Ureter (tissue), 1 donor: ENCODE measurements at places on chromosomes 1 and 21. TPM values are rescaled to one million over a fixed set of nuclear protein-coding genes. Genes with fewer than 3 reads are reported as not detected.

DNA sequence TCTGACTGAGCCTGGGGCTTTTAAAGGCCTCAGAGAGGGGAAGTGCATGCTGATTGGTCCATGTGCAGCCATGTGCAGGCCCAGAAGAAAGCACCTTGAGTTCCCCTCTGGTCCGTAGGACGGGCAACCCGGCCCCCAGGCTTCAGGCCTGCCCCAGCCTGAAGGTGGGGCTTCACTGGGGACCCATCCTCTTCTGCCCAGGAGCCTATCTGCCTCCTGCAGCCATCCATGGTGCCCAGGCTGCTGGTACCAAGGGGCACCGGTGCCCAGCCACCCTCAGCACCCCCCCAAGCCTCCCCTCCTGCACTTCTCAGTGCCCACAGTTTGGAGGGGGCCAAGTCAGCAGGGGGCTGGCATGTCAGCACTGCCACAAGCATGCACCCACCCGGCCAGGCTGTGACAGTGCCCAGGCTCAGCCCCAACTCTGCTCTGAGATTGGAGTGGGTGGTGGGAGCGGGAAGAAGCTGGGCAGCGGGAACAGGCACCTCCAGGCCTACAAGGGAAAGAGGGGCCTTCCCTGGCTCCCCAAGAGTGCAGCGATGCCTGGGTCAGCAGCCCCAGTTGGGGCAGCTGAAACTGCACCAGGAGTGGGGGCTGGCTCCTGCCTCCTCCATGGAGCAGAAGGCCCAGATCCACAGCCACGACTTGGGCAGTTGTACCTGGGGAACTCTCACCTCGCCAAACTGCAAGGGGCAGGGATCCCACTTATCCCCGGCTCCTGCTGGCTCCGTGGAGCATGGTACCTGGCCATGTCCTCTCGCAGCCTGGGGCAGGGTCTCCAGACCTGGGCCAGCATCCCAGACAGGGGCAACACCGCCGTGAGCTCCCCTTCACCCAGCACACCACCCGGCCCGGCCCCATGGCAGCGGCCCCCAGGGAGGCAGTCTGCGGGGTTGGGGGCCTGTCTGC is 11.7 kb downstream of the COL6A2 start:
- no peak for DNase-seq

- no peak for DNase-seq
Observed at GRCh38 chr1:177984136-177984525, 14.3 kb upstream of the SEC16B start.

GRCh38 chr1:73727036-73727435 is 470.9 kb downstream of the LRRIQ3 start:
- DNase-seq = no peak

The GJA5 gene
- total RNA-seq = 5.0 TPM

The CHI3L2 gene
- 4.6 TPM for total RNA-seq

DNA sequence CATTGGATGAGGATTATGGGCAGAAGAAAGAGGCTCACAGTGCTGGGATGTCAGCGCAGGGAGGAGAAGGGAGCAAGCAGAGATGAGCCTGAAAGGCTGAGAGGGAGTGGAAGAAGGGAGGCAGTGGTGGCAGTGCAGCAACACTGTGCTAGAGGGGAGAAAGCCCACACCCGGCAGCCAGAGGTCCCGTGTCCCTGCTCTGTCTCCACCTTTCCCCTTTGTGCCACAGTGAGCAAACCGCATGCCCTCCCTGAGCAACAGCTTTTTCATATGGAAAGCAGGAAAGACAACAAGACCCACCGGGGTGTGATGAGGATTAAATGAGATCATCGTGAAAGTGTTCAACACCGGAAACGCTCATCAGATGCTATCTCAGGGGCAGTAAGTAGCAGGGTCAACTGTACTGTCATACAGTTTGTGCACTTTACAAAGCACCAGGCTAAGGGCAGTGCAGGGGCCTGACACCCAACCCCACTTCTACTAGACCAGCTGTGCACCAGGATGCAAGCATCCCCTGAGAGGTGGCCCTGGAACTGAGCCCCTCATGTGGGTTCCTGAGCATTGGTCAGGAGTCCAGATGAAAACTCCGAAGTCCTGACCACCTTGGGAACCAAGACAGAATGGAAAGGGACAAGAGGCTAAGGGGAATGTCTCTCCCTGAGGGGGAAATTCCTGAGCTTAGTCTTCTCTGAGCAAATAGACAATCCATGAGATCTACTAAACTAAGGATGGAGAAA is 9.1 kb downstream of the NHLH1 start:
- DNase-seq = no peak

- no peak for DNase-seq
Observed at GRCh38 chr1:208077232-208078075, 166.5 kb upstream of the CD34 start.

DNA sequence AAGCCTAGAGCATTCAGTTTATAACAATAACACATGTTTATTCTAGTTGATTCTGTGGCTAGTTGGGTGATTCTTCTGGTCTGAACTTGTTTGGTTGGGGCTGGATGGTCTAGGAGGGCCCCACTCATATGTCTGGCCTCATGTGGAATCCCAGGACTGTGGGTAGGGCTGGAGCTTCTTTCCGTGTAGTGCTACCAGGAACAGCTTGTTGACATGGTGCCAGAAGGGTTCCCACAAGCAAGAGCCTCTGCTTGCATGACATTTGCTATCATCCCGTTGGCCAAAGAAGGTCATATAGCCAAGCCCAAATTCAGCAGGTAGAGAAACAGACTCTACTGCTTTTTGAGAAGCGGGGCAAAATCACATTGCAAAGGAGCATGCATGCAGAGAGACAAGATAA is 67.6 kb upstream of the PPP2R5A start:
- DNase-seq = no peak

- DNase-seq = no peak
Observed at GRCh38 chr1:62597281-62597680, at the start of gene ANGPTL3. TSS of gene ANGPTL3 (plus strand) at chr1:62597520. CDS start at chr1:62597567, 47 bp downstream.

DNA sequence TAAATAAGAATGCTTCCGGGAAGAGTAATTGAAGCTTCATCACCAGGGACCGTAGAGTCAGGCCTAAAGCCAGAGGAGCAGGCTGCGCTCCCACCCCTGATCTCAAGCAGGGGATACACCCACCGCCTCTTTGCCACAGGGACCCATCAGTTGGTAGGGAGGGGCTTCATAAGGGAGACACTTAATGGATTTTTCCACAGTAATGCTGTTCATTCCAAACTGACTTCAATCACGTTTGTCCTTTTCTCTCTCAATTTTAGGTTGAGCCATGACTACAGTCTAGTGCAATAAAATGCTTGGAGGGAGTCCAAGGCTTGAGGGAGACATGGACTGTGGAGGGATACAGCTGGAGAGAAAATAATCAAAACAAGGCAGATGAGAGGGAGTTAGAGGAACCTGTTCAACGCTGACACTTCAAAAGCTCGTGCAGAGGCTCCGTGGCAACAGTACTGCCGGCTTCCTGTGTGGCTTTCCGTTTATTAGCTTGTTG is 111.5 kb downstream of the SEC16B start:
- DNase-seq = no peak

DNA sequence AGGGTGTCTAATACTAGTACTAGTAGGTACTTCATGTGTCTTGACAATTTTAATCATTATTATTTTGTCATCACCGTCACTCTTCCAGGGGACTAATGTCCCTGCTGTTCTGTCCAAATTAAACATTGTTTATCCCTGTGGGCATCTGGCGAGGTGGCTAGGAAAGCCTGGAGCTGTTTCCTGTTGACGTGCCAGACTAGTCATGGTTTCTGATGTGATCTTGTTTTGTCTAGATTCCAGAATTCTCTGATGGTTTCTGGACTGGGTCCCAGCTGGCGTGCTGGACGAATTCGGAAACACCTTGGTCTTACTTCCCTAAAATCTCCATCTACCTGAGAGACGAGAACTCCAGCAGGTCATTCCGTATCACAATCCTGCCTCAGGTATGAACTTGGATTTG is 66.1 kb upstream of the FAM3B start:
- DNase-seq = no peak

DNA sequence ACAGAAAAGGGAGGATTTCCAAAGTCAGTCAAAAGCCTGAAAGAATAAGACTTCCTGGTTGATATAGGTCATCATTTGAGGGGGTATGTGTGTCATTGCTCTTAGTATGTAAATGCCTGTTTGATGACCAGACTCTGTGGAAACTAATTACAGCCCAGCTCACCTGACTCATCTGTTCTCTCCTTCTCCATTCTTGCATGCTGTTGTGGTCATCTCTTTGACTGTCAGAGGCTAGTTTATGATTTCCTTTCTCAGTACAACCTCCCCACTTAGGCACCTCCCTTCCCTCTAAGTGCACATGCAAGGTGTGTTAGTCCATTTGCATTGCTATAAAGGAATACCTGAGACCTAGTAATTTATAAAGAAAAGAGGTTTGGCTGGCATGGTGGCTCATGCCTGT is 2.4 kb upstream of the C1orf116 start:
- DNase-seq = no peak

GRCh38 chr1:198123133-198123532 is 33.7 kb upstream of the NEK7 start:
- no peak for DNase-seq

GRCh38 chr1:3247521-3248121 is 178.6 kb downstream of the PRDM16 start:
- no peak for DNase-seq

- DNase-seq = no peak
Observed at GRCh38 chr1:203178821-203179666, 3.4 kb upstream of the MYBPH start.

The PSMB2 gene
- total RNA-seq = 54.1 TPM

The CXADR gene
- 80.8 TPM for total RNA-seq

DNA sequence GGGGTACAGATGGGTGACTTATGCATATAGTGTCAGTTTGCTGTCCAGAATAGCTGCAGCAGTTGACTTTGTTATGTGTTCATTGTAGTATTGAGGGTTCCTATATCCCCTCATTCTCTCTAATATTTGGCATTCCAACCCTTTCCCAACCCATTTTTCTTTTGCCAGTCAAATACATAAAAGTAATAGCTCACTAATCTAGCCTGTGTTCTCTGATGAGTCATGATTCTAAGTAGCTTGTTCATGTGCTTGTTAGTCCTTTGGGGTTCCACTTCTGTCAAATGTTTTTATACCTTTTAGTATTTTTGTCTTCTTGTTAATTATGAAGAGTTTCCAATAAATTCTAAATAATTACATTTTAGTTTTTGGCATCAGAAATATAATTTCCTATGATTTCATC is 99.2 kb upstream of the MROH9 start:
- no peak for DNase-seq

DNA sequence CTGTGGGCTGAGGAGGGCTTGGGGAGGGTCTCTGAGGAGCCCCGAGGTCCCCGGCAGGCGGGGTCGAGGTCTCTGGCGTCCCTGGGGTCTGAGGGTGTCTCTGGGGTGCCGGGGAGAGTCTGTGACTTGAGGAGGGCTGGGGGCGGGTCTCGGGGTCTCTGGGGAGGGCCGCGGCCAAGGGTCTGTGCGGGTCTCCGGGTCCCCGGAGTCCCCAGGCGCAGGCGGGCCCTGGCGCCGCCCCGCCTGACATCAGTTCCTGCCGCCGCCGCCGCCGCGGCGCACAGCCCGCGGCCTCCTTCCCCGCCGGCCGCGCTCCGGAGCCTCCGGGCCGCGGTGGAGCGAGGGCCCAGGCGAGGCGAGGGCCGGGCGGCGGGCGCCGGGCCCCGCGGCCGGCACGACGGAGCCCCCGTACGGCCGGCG is at the start of gene PLEKHM2:
PLEKHM2 (plus strand) TSS at position 279 of the 420 bp plus-strand sequence. CDS start 239 bp downstream, outside the sequence.
- DNase-seq = no peak

- no peak for DNase-seq
Observed at GRCh38 chr1:185759061-185759460, 24.9 kb downstream of the HMCN1 start.

- DNase-seq = no peak
Observed at GRCh38 chr21:41977034-41977950, 23.5 kb upstream of the C2CD2 start.

GRCh38 chr1:1058921-1059493 is 15.1 kb downstream of the RNF223 start:
- DNase-seq = no peak

The COL9A2 gene
- total RNA-seq = 27.1 TPM

The SELENBP1 gene
- 57.1 TPM for total RNA-seq

GRCh38 chr1:73576083-73576482 is 621.9 kb downstream of the LRRIQ3 start:
- DNase-seq = no peak

The COL8A2 gene
- 8.0 TPM for total RNA-seq

DNA sequence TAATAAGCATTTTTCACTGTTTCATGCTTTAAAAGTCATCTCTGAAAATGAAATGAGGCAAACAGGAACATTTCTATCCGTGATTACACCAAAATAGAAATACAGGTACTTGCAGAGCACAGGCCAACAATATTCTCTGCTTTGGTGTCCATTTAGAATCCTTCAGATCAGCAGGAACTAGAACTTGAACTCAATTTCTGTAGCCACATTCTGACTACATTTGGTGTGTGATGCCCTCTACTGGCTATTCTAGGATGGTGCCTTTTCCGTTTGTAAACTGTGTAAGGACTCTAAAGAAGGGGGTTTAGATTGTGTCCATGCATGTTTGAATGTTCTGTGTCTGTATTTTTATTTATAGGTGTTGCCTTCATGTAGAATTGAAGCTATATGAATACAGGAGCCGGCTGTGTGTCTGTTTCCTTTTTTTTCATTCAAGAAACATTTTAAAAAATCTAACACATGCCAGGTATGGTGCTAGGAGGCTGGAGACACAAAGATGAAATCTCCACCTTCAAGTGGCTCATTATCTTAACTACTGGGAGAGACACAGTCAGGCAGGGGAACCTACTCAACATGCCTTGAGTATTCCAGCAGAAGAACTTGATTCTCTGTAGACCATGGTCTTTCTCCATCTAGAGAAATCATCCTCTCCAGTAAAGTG is 7.6 kb upstream of the ZNF326 start:
- DNase-seq = peak; percentile 70

DNA sequence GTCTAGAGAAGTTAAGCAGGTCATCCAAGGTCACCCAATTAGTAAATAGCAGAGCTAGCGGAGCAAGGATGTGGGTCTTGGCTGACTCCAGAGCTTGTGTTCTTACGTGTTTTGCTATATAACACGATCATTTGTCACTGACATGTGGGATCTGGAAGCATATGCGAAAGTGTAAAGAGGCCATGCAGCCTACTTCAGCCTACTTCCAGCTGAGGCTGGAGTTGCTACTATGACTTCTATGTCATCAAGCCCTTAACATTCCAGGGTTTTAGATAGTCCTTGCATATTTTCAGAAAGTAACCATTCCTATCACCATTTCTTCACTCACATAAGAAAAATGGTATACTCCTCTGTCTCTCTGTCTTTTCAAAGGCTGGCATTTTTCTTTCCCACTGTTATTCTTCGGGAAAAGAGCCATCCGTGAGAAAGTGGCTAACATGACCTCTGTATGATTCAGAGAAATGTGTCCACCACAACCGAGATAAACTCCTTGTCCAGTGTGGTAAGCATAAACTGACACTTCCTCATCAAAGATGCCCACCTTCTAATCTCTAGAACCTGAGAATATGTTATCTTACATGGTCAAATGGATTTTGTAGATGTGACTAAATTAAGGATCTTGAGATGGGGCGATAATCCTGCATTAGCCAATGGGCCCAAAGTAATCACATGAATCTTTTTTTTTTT is 24.0 kb upstream of the ABL2 start:
- DNase-seq = no peak

GRCh38 chr1:204337036-204337429 is 22.7 kb downstream of the PLEKHA6 start:
- no peak for DNase-seq

The FMOD gene
- 59.0 TPM for total RNA-seq

GRCh38 chr1:196007763-196008162 is 600.5 kb downstream of the KCNT2 start:
- DNase-seq = no peak

GRCh38 chr1:111852261-111852721 is 96.6 kb downstream of the DDX20 start:
- DNase-seq = no peak

The SMYD3 gene
- total RNA-seq = 29.3 TPM

GRCh38 chr1:84834419-84835064 is 58.5 kb downstream of the LPAR3 start:
- DNase-seq = no peak

The BEST4 gene
- 0.36 TPM for total RNA-seq
